GM13977 (cell line): ENCODE measurements at places on chromosomes 6 and 20.

DNA sequence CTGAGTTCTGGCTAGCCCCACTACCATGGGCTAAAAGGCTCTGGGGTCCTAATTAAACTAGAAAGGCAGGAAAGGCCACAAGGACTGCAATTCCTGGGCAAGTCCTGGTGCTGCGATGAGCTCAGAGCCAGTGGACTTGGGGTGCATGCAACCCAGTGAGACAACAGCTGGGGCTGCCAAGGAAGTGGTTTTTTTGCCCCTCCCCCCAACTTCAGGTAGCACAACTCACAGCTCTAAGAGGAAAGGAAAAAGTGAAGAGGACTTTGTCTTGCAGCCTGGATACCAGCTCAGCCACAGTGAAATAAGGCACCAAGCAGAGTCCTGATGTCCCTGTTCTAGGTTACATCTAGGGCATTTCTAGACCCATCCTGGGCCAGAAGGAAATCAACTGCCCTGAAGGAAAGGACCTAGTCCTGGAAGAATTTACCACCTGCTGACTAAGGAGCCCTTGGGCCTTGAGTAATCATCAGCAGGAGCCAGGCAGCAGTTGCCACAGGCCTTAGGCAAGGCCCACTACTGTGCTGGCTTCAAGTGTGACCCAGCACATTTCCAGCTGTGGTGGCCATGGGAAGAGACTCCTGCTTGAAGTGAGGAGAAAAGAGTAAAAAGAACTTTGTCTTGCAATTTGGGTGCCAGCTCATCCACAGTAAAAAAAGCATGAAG, 358.4 kb downstream of the BTBD3 start:
- DNase-seq: no peak

- peak; percentile 69 for DNase-seq
Observed at GRCh38 chr6:39865011-39865888, 69.0 kb downstream of the MOCS1 start.

DNA sequence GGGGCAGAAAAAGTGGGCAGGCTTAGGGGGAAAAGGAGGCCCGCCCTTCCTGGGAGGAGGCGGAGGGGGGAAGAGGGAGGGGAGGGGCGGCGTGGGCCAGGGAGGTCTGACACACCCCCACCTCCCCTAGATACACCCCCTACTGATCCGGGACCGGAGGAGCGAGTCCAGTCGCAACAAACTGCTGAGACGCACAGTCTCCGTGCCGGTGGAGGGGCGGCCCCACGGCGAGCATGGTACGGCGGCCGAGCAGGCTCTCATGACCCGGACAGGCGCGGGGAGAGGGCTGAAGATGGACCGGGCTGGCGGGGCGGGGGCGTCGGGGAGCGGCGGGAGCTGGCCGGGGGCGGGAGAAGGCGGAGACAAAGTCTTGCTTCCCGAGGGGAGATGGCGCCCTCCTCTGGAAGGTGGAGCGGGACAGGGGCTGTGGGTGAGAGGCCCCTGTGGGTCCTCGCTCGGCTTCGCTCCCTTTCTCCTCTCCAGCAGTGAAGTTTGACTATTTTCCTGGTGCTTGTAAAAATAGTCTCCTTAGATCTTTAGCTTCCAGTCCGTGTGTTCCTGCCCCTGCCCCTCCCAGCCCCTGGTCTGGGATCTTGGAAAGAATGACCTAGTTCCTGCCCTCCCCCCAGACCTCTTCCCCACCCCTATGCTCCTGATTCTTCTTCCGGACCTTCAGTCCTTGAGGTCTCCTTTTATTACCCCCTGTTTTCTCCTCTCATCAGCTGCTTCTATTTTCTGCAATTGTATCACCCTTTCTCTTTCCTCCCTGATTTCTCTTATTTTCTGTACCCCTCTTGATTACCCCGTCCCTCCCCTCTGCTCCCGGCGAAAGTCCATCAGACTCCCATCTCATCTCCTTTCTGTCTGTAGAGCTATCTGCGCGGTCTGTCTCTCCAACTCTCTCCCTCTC, 6.1 kb downstream of the SYNGAP1 start:
- DNase-seq: peak; percentile 89

- DNase-seq: peak; percentile 69
Observed at GRCh38 chr6:33812669-33813068, 8.9 kb upstream of the MLN start.

DNA sequence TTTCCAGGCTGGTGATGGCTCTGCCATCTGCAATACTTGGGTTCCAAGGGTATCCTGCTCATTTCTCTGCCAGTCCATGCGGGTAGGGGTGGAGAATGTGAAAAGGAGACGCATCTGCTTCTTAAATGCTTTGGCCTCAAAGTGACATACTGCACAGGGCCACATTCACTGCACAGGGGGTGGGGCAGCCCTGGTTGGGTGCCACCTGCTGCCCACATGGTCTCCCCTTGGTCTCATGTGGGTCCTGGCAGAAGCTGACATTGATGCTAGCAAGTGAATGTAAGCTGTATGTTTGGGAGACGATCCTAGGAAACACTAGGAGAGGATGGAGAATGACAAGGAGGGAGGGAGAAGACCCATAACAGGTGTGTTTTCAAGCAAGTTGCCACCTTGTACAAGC, 140.9 kb downstream of the EDN3 start:
- no peak for DNase-seq

- no peak for DNase-seq
Observed at GRCh38 chr6:132733283-132733682, 19.4 kb upstream of the VNN1 start.

DNA sequence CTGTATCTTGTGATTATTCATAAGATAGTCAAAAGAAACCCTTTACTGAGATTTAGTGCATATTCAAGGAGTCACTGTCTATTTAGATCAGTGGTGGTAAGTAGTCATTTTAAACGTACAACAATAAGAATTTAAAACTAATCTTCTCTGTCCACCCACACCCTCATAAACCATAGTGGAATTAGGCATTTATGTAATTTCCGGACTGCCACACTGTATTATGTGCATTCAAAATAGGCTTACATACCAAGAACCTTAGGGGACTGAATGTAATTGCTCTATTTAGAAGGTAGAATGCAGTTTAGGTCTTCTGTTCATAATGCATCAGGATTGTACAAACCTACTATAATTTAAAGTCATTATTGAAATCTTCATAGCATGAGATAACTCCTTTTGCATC, 685.4 kb downstream of the TENT5A start:
- DNase-seq: no peak

DNA sequence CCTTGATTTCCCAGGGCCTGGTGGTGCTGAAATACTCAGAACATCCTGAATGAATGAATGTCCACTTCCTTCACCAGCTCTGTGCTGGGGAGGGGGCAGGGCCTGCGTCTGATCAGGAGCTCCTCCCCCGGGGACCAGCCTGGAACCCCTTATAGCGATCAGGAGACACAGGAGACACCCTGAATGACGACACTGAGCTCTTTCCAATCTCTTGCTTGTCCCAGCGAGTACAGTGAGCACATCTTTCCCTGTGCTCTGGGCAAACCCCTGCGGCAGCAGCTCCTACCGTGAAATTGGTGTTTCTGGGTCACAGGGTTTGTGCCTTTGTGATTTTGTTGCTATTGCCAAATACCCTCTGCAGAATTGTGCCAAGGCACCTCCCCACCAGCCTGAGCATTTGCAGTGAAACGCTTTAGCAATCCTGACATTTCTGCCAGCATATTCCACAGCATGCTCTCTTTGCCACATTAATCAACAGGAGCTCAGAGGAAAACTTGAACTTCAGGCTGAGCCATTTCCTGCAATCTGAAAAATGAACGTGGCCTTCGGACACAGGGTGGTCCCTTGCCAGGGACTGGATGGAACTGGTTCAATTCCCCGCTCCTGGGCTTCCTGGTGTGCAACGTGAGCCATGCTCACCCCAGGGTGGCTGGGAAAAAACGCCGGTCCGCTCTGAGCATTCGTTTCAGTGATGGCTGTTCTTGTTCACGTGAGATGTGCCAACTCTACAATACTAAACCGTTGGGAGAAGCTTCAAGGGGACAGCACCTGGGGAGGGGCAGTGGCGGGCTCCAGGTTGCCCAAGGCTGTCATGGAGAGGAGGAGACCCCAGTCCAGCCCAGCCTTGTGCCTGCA, 23.1 kb upstream of the MRGBP start:
- DNase-seq: no peak

- peak; percentile 55 for DNase-seq
Observed at GRCh38 chr6:33082702-33083101, 6.9 kb downstream of the HLA-DPB1 start.

DNA sequence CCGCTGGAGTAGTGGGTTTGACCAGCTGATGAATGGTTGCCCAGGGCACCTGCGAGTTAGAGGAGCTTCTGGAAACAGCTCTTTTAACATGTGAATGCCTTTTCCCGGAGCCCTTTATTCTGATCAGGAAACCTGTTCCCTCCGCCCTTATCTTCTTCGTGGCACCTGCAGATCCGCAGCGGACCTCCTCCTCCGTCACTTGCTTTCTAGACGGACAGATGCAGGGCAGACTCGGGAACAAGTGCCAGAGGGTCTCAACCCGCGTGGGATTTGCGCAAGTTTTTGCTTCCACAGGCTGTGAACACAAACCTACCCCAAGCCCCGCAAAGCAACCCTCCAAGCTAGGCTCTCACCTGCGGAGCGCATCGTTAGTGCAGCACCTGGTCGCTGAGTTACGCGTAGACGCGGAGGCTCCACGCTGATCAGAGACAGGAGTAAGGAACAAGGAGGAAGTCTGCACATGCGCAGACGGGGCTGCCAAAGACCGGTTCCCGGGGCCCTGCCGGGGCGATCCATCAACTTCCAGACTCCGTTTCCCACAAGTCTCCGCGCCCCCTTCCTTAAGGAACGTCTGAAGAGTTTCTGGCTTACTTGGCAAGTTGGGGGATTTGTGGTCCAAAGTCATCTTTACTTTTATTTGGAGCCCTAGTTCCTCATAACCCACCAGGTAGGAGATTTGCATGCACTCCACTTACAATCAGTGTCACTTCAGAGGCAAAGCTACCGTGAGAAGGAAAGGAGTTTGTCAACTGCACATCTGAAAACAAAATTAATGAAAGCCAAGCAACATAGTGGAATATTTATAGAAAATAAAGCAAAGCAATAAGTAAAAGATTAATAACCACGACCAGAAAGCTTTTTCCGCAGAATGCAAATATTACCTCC, 52.7 kb upstream of the ELMO2 start:
- no peak for DNase-seq

DNA sequence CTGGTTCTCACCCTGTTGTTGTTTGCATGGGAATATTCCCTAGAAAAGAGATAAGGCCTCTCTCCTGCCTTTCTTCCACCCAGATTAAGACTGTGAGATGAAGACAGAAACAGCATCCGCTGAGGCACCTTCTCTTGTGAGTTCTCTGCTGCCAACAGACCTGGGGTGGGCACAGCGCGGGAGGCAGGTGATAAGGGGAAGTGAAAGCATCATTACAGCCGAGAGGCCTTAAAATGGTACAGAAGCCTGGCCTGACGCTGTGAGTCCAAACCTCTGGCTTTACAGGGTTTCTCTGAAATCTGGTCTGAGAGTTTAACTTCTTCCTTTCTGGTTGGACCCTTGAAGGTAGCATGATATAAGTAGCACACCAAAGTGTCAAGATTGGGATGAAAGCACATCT, 21.0 kb upstream of the IYD start:
- no peak for DNase-seq

- no peak for DNase-seq
Observed at GRCh38 chr6:74369556-74369993, 673.6 kb downstream of the CD109 start.

GRCh38 chr20:14732343-14732742, 394.9 kb upstream of the FLRT3 start:
- no peak for DNase-seq

- no peak for DNase-seq
Observed at GRCh38 chr6:5246141-5247097, 14.3 kb downstream of the LYRM4 start.

DNA sequence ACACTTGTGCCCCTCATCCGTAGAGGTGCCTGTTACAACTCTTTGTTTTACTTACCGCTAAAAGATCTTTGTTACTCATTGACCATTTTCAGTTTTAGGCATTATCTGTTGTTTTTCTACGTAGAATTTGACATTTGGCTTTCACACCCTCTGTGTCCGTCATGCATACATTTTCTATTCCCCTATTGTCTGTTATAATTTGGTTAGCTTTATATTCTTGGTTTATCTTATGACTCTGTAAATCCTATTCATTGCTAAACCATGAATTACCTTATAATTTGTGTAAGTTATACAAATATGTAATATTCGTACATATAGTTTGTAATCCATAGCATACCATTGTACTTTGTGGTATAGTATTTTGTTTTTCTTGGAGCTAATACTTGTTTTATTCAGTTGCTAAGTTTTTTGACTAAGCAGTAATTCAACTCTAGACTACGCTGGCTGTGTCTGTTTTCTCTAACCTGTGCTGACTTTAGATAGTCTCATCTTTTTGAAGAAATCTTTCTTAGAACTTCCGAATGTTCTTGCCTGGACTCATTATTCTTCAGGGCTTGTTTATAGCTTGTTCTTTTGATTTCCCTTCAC, 21.8 kb downstream of the CDC5L start:
- DNase-seq: no peak

DNA sequence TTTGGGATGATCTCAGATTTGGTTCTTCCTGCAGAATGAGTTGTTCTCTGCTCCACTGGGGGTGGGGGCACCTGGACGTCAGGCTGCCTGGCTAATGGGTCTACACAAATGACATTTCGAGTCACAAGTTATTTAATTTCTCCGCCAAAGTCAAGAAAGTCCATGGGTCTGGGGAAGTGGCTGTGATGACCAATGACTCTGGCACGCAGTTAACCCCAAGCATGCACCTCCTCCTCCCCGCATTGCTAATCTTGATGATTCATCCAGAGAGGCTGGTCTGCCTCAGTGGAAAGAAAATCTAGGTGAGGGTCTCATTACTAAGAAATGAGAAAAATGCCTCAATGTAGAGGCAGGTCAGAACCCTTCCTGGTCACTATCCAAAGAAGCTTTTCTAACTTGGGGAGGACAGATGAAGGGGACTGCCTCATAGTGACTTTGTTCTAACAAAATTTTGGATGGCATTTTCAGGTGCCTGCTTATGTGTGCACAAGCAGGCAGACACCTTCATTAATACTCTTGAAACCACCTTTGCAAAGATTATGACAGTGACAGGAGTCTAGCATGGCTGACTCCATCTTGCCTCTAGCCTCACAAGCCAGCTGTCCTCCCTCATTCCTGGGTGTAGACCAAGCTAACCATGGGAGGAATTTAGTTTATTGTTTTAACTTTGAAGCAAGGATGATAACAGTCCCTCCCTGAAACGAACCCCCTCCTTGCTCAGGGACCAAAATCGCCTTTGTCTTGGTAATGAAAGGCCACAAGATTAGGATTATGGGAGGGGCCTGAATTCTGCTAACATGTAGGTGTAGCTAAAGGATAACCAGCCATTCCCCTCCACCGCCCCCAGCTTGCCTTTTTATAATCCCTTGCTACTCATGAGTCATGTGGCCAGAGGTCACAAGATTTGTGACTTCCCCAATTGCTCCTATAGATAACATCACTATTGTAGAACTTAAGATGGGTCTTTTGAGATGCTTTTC, 98.6 kb upstream of the MRPS10 start:
- DNase-seq: no peak
